Spinal cord (tissue), 10 donors: ENCODE measurements at places on chromosomes 1 and 21. TPM values are rescaled to one million over a fixed set of nuclear protein-coding genes. Genes with fewer than 3 reads are reported as not detected.
A peak's percentile ranks its signal among the peaks of the same experiment; 100 is the strongest.

DNA sequence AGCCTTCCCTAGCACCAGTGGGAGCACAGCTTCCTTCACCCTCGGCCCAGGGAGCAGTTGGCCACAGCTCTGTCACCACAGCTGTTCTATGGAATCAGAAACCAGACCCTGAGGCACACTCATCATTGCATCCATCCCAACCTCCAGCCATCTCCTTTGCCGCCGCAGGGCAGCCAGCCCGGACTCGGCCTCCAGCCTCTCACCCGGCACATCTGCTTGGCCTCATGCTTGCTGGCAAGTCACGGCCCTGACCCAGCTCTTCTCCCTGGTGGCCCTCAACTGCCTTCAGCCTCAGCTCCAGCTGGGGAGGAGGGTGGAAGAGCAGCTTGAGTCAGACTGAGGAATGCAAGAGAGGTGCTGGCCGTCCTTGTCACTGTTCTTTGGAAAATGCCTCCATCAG lies 59.8 kb downstream of the TOR1AIP2 start:
- no peaks in the 10 kb centered on the region for H3K27me3 ChIP-seq
- peaks cover 41% of the 10 kb centered on the region for H3K4me1 ChIP-seq
- H3K4me3 ChIP-seq = no peak overlapping the region

- H3K36me3 ChIP-seq = peaks cover 3% of the 10 kb centered on the region
- H3K27me3 ChIP-seq = peaks cover 2% of the 10 kb centered on the region
- peaks cover 85% of the 10 kb centered on the region for H3K4me1 ChIP-seq
- H3K4me3 ChIP-seq = no peak overlapping the region
- peak overlapping the region; percentile 10 for H3K27ac ChIP-seq
- DNase-seq = peak; percentile 74
Observed at GRCh38 chr1:21338573-21339355, 48.5 kb upstream of the ECE1 start.

Gene ZBTB8A
- 15.4 TPM for total RNA-seq

- no peak overlapping the region for H3K27ac ChIP-seq
- H3K27me3 ChIP-seq = no peaks in the 10 kb centered on the region
- no peaks in the 10 kb centered on the region for H3K4me1 ChIP-seq
Observed at GRCh38 chr21:18460979-18461378, 57.4 kb upstream of the TMPRSS15 start.

- H3K36me3 ChIP-seq = peaks cover 32% of the 10 kb centered on the region
- H3K27ac ChIP-seq = no peak overlapping the region
- no peak for DNase-seq
- no peak overlapping the region for H3K4me3 ChIP-seq
Observed at GRCh38 chr21:46154155-46154954, 1.0 kb downstream of the FTCD start.

DNA sequence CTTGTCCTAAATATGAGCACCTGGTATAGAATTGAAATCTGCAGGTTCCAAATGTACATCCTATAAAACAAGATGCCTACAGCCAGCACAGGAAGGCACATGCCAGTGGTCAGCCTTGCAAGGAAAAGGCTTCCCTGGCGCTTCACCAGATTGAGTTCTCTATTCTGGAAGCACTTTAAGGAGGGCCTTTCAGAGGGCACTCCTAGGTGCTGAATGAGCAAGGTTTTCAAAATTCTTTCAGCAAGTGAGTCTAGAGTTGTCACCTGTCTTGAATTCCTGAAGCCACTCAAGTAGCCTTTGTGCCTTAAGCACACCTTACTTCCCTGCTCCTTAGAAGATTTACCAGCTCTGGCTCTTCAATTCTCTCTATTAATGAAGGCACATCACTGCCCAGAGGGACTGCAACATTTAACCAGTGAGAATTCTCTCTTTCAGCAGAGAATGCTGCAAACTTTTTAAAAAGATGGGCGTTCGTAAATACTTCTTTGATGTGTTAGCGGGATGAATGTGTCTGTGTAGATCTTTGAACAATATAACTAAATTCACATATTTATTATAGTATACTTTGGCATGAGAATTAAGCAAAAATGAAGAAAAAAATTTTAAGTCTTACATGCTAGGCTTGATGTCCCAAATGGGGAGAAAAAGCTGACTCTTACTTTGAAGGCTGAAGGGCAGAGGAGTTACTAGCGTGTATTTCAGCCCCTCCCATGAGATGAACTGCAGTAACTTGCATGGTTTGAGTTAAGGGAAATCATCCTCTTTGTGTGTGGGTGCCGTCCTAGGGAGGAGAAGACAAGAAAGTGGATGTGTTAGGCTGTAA lies 162.0 kb downstream of the NTPCR start:
- no peaks in the 10 kb centered on the region for H3K4me1 ChIP-seq
- no peaks in the 10 kb centered on the region for H3K27me3 ChIP-seq
- peaks cover 2% of the 10 kb centered on the region for H3K36me3 ChIP-seq
- no peak for DNase-seq

GRCh38 chr1:67743072-67743725 lies 58.2 kb downstream of the GADD45A start:
- DNase-seq = no peak
- peaks cover 3% of the 10 kb centered on the region for H3K4me1 ChIP-seq
- H3K36me3 ChIP-seq = no peaks in the 10 kb centered on the region
- H3K4me3 ChIP-seq = no peak overlapping the region
- H3K27ac ChIP-seq = no peak overlapping the region

DNA sequence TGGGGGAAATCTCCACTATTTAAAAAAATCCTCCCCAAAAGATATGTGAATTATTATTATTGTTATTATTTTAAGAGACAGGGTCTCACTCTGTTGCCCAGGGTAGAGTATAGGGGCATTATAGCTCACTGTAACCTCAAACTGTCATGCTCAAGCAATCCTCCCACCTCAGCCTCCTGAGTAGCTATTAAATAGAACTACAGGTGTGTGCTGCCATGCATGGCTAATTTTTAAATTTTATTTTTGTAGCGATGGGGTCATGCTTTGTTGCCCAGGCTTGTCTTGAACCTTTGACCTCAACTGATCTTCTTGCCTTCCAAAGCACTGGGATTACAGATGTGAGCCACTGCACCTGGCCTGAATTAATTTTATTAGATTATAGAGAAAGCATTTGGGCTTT lies 116.8 kb downstream of the RABGAP1L start:
- H3K27me3 ChIP-seq = no peaks in the 10 kb centered on the region
- peaks cover 3% of the 10 kb centered on the region for H3K36me3 ChIP-seq
- H3K27ac ChIP-seq = no peak overlapping the region
- H3K4me3 ChIP-seq = no peak overlapping the region
- no peaks in the 10 kb centered on the region for H3K4me1 ChIP-seq

DNA sequence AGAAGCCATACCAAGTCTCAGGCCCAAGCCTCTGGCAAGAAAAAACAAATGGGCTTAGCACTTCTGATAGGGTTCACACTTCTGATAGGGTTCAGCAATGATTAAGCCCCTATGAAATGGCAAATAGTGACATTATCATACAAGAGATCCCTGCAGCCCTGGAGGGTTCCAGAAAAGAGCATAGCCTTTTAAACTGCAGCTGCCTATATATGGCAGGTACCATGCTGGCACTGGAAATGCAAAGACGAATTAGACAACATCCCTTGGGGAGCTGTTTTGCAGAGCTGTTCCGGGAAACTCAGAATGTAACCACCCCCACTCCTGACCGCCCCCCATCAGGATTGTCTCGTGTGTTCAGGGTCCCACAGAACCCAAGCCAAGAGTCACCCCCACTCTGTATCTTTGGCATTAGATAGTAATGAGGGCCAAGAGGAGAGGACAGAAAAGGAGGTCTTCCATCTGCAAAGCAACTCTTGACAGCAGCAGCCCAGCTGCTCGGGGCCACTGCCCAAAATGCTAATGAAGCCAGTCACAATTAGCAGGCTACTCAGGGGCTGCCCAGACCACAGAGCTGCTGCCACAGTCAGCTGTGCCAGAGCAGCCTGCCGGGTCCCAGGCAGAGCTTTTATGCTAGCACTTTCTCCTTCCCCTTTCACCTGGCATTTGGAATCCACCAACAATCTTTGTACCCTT lies 50.9 kb downstream of the ITPKB start:
- peaks cover 63% of the 10 kb centered on the region for H3K4me1 ChIP-seq
- no peak overlapping the region for H3K4me3 ChIP-seq
- H3K27ac ChIP-seq = peak overlapping the region; percentile 87
- H3K27me3 ChIP-seq = no peaks in the 10 kb centered on the region
- peaks cover 4% of the 10 kb centered on the region for H3K36me3 ChIP-seq

Gene FMO4
- 5.6 TPM for total RNA-seq

DNA sequence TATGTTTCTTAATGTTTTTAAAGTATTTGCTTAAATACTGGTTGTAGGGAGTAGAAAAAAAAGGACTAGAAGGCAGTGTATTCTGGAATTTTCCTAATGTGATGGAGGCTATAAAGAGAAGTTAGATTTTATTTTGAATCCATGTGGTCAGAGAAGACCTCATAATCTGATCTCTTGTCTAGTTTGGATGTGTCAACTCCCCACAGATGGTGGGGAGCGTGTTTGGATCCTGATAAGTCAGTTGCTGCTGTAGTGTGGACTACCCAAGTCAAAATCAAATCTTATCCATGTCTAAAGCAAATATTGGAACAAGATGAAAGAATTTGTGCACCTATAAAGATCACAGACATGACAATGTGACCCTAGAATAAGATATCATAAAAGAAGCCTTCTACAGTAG lies 918.0 kb downstream of the LTN1 start:
- H3K4me1 ChIP-seq = no peaks in the 10 kb centered on the region
- H3K27me3 ChIP-seq = no peaks in the 10 kb centered on the region
- no peak for DNase-seq

Gene VWA5B1
- total RNA-seq = 2.2 TPM

Gene RNPC3
- total RNA-seq = 25.2 TPM

DNA sequence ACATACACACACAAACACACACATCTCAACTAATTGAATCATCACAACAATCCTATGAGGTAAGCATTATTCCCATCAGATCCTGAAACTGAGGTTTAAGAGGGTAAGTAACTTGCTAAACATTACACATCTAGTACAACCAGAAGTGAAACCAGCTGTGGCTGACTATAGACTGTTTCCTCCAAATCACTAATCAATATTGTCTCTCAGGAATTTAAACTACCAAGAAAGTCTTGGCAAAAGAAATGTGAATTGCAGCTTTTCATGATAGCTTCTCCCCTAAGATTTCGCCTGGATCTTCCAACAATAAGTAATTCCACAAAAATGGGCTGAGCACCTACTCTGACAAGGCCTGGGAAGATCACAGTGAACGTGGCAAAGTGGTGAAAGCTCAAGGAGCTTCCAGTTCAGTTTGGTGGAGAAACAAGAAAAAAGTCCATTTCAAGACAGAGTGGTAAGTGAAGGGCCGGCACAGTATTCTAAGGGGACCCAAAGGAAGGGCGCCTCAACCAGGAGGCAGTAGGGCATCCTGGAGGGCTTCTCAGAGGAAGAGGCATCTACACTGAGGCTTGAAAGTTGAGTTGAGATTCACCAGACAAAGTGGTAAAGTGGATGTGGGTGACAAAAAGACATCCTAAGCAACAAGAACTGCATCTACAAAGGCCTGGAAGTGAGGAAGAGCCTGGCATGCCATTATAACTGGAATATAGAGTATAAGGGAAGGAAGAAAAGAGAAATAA lies 22.1 kb downstream of the LRRC52 start:
- H3K4me3 ChIP-seq = no peak overlapping the region
- no peaks in the 10 kb centered on the region for H3K36me3 ChIP-seq
- H3K27ac ChIP-seq = no peak overlapping the region
- DNase-seq = no peak

Gene BSND
- not detected for total RNA-seq

- no peaks in the 10 kb centered on the region for H3K36me3 ChIP-seq
- H3K27ac ChIP-seq = no peak overlapping the region
- H3K4me3 ChIP-seq = no peak overlapping the region
- H3K27me3 ChIP-seq = no peaks in the 10 kb centered on the region
- no peak for DNase-seq
- H3K4me1 ChIP-seq = peaks cover 25% of the 10 kb centered on the region
Observed at GRCh38 chr21:31529406-31529805, 130.1 kb upstream of the SOD1 start.

DNA sequence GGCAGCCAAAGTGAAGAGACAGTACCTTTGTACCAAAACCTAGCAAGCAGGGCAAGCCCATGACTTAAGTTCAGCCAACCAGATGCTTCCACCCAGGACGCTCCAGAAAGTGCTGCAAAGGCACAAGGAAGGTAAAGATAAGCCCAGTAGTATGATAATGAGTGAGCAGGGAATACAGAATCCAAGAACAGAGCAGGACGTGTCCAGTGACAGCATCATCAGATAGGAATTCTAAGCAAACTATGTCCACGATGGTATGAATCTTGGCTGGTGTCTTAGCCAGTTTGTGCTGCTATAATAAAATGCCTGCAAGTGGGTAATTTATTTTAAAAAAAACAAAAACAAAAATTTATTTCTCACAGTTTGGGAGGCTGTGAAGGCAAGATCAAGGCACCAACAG lies 13.6 kb downstream of the GJA4 start:
- no peaks in the 10 kb centered on the region for H3K36me3 ChIP-seq
- no peaks in the 10 kb centered on the region for H3K4me1 ChIP-seq
- no peak overlapping the region for H3K4me3 ChIP-seq
- H3K27me3 ChIP-seq = no peaks in the 10 kb centered on the region

DNA sequence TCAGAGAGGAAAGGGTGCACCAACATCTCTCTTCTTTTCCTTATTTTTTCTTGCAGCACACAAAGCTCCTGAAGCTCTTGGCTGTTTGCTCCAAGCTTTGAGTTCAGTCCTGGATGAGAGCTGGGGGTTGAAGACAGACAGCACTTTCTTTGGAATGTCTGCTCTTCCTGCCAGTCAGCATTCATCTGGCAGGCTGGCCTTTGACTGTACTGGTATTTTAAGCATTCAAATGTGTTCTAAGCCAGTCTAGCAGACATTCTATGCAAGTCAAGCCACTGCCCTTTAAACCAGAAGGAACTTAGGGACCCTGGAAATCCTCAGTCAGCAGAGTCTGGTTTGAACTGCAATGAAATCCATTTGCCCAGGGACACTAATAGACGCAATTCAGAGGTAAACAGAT lies 45.0 kb downstream of the XCL1 start:
- H3K4me1 ChIP-seq = no peaks in the 10 kb centered on the region
- H3K4me3 ChIP-seq = no peak overlapping the region
- no peaks in the 10 kb centered on the region for H3K36me3 ChIP-seq
- DNase-seq = no peak
- H3K27ac ChIP-seq = no peak overlapping the region
- no peaks in the 10 kb centered on the region for H3K27me3 ChIP-seq

- H3K36me3 ChIP-seq = no peaks in the 10 kb centered on the region
- H3K4me3 ChIP-seq = no peak overlapping the region
- peaks cover 47% of the 10 kb centered on the region for H3K27me3 ChIP-seq
- no peak for DNase-seq
- no peak overlapping the region for H3K27ac ChIP-seq
Observed at GRCh38 chr1:180217006-180217405, 13.1 kb upstream of the LHX4 start.

GRCh38 chr1:23558872-23559135 lies 497 bp downstream of the ID3 start:
- H3K4me1 ChIP-seq = peaks cover 69% of the 10 kb centered on the region
- peak overlapping the region; percentile 97 for H3K27ac ChIP-seq
- H3K36me3 ChIP-seq = peaks cover 6% of the 10 kb centered on the region
- peak overlapping the region; percentile 92 for H3K4me3 ChIP-seq
